ENCODE measurements at places on chromosomes 13 and 19. TPM values are rescaled to one million over a fixed set of nuclear protein-coding genes. Genes with fewer than 3 reads are reported as not detected.

Gene FBXO27
- 3.4 TPM for total RNA-seq

Gene CCDC70
- total RNA-seq, result not detected

Gene RASGRP4
- total RNA-seq, result not detected

Gene ZNF787
- 33.6 TPM for total RNA-seq

Gene AKAP8
- 18.0 TPM for total RNA-seq

Gene KLK12
- total RNA-seq, result not detected

Gene FKBP8
- 350 TPM for total RNA-seq

Gene ZNF585A
- total RNA-seq, result 6.7 TPM

Gene CGB5
- 0.16 TPM for total RNA-seq

Gene FGF22
- total RNA-seq, result not detected

Measured in hair follicle dermal papilla cell (primary cell).